ELR (cell line): ENCODE measurements at places on chromosomes 7 and 10.

GRCh38 chr10:123847686-123848432 is 43.7 kb downstream of the CPXM2 start:
- peak; percentile 20 for DNase-seq

- DNase-seq: no peak
Measured at GRCh38 chr7:94050046-94050445, 45.9 kb upstream of the BET1 start.

- peak; percentile 53 for DNase-seq
Measured at GRCh38 chr10:111128331-111129180, 51.7 kb downstream of the ADRA2A start.

DNA sequence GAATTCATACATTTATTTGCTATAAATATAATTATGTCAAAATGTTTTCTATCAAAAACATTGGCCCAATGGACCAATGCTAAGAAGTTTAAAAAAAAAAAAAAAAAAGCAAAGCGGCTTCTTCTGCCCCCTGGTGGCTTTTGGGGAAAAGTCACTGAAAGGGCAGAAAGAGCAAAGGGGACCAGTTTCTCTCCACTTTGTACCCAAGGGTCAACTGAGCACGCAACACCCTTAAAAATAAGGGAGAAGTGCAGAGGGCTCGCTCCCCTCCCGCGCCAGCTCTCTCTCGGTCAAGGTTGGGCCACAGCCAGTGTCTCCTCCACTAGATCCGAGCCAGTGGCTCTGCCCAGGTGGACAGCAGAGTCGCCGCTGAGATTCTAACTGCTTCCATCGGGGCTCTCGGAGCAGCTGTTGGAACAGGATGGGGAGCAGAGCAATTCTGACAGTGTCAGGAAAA is 136.4 kb upstream of the FGFR2 start:
- DNase-seq: peak; percentile 37

DNA sequence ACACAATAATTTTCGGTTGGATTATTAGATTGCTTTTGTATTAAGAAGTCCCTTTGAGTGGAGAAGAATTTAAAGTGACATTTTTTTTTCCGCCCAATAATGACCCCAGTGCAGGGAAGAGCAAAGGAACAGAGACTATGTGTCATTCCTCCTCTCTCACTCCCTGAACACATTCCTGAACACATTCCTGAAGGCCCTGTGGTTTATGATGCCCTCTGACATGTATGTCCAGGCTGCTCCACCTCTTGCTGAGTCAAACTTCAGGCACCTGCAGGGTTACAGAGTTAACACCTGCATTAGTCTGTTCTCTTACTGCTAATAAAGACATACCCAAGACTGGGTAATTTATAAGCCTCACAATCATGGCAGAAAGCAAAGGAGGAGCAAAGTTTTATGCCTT is 704.0 kb upstream of the LRRN3 start:
- DNase-seq: peak; percentile 89

- no peak for DNase-seq
Measured at GRCh38 chr10:1183701-1184100, 127.5 kb downstream of the WDR37 start.

GRCh38 chr10:70799124-70799523 is 13.9 kb upstream of the TBATA start:
- peak; percentile 15 for DNase-seq

DNA sequence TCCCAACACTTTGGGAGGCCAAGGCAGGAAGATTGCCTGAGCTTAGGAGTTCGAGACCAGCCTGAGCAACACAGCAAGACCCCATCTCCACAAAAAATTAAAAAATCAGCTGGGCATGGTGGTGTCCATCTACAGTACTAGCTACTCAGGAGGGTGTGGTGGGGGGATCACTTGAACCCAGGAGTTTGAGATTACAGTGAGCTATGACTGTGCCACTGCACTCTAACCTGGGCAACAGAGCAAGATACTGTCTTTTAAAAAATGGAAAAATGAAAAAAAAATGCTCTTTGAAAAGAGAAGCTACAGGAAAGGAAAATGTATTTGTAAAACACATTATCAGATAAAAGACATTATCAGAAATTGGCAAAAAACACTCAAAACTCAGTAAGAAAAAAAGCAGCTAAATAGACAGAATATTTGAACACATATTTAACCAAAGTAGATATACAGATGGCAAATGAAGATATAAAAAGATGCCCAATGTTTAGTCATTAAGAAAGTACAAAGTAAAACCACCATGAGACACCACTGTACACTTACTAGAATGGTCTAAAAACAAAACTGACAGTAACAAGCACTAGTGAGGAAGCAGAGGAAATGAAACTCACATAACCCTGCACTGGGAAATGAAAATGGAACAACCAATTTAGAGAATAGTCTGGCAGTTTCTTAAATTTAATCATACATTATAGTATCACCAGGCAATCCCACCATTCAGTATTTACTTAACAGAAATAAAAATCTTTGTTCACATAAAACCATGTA is 40.5 kb downstream of the NRBF2 start:
- DNase-seq: no peak

GRCh38 chr7:126689037-126689436 is 563.7 kb downstream of the GRM8 start:
- DNase-seq: no peak
